ENCODE measurements at places on chromosomes 5 and 9.

DNA sequence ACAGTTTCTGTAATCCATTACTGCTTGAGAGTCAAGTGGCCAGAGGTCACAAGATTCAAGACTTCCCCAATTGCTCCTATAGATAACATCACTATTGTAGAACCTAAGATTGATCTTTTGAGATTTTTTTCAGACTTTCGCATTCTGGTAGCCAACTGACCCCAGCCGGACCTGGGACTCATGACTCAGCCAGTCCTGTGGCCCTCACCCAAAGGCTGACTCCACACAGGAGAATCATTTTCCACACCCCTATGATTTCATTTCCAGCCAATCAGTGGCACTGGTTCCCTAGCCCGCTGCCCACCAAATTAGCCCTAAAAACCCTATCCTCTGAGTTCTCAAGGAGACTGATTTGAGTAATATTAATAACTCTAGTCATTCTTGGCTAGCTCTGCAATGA lies 36.2 kb downstream of the TARS1 start:
- no peak for DNase-seq

DNA sequence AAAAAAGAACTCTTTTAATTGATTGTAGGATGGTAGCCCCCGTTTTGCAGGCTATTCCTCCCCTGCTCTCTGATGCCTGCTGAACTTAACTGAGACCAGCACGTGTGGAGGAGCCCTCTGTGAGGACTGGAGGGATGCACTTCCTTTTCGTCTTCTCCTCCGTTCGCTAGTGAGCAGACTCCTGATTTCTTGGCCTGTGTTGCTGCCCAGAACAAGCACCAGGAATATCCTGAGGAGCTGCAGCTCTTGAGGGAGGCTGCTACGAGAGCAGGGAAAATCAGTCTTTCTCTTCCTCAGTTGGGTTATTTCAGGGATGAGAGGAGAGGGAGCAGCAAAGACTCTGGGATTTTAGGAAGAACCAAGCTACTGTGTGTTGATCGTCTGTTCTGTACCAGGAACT lies 74.7 kb downstream of the ARHGAP26 start:
- DNase-seq, result no peak

DNA sequence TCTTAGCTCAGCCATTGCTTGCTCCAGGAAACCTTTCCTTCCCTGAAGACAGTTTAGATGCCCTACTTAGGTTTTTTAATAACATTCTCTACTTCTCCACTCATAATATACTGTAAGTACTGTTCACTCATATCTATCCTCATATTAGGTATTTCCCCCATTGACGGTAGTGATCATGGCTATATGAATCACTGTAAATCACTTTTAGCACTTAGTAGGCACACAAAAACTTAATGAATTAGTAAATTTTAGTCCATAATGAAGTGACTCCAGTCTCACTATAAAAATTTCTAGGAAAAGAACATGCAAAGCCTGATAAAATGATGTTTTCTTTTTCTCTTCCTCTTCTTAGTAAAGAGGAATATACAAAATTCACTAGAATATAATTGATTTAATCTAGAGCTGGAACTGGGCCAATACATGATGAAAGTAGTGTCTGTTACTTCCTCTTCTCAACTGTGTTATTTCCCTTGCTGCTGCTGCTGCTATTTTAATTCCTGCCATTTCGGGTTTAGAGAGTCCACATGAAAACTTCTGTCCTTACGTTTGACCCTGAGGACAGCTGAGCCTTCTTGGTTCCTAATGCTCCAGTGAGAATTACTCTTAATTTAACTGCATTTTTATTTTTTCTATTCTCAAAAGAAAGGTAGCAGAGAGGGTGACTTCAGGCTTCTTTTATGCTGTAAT lies 73.5 kb downstream of the LNPEP start:
- DNase-seq, result no peak

- DNase-seq, result no peak
These were observed 90.9 kb upstream of the GRAMD2B start for GRCh38 chr5:126332326-126332725.

DNA sequence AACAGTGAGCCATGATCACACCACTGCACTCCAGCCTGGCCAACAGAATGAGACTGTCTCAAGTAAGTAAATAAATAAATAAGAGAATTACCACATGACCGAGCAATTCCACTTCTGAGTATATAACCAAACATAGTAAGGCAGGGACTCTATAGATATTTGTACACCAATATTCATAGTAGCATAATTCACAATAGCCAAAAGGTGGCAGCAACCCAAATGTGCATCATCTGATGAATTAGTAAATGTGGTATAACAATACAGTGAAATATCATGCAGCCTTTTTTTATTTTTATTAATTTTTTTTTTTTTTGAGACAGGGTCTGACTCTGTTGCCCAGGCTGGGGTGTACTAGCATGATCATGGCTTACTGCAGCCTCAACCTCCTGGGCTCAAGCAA lies 33.1 kb downstream of the ALDH7A1 start:
- no peak for DNase-seq

- DNase-seq, result no peak
These were observed 288.0 kb downstream of the ELAVL2 start for GRCh38 chr9:23538067-23538402.

DNA sequence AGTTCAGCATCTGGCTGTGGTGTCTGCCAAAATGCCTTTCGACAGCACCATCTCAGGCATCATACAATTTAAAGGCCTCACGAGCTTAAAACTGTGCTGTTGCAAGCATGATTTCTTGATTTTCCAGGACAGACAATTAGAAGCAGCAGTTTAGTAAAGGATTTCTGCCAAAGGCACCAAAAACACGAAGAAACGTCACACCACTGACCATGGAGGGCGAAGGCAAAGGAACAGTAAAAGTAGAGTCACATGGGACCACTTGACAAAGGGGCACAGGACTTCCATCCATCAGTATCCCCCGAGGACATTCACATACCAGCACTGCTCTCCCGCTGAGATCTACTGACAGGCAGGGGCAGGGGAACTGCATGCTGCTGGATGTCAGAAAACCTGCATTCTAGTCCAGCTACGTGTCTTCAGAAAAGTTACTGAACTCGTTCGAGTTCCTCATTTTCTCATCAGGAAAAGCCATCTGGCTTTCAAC lies 70.4 kb upstream of the FBXW11 start:
- DNase-seq, result no peak

DNA sequence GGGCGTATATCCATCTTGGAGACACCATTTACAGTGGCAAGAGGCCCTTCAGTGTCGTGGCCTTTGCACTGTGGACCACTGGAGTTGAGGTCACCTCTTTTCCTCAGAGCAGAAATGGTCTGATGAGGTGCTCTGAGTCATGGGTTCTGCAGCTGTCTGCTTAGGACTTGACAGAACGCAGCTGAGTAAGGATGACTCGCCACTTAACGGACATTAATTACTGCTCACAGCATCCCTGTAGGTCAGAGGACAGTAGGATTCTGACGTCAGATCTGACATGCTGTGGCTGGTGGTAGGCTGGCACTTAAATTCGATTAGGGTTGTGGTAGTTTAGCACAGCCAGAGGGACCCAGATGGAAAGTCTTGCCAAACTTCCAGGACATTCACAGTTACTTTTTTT lies 479.4 kb downstream of the DMAC1 start:
- no peak for DNase-seq

DNA sequence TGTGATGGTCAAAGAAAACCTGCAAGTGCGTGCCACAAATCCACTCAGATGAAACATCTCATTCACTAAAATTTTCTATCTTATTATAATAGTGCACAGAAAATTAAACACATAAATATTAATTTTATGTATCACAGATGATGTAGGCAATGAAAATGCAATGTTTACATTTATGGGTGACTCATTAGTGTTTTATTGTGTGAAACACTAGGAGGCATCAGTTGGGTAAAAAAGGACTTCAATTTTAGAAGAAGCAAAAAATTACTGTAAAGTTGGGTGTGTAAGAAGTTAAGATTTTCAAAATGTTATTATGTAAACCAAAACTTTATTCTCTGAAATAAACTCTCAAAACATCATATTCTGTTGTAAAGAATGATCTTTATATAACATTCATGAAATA lies 4.0 kb downstream of the MEF2C start:
- DNase-seq, result no peak

- no peak for DNase-seq
These were observed 49.9 kb downstream of the NFX1 start for GRCh38 chr9:33340186-33340585.

DNA sequence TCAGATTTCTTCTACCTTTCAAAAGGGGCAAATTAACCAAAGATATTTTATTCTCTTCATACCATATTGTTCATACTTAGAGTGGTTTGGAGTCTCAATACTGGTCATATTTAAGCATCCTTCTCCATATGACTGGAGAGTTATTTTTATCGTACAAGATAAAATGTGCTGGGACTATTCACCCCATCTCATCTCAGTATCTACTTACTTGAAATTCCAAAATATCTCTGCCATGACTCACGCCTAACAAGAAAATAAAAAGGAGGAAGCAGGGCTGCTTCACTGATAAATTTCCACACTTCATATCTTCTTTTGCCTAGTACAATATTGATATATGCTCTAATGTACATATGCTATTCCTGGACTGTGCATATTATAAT lies 277.9 kb upstream of the CDH9 start:
- DNase-seq, result no peak

DNA sequence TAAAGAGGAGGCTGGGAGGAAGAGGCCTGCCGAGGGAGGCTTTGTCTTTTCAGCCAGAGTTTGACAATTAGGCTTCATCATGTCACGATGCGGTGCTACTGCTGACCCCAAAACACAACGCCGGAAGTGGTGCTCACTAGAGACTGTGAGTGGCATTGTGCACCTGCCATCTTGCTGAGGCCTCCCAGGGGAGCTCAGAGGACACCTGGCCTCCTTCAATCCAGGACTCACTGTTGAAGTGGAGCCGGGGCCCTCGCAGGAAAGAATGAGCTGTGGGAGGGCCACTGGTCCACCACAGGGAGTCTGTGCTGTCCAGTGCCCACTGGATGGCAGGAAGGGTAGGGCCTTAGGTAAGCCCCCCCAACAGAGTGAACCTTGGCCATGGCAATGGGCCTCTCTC lies 12.7 kb upstream of the SLC25A48 start:
- DNase-seq, result no peak

All from stimulated activated CD4-positive, alpha-beta T cell treated with anti-CD3 and anti-CD28 coated beads, TNF-alpha, amount 100 ng/mL, for 1 hour (primary cell).